CD4-positive, alpha-beta memory T cell (primary cell): ENCODE measurements at places on chromosomes 6 and 20. TPM values are rescaled to one million over a fixed set of nuclear protein-coding genes. Genes with fewer than 3 reads are reported as not detected.

The MYCT1 gene
- polyA plus RNA-seq, result not detected

The NRM gene
- polyA plus RNA-seq, result 15.8 TPM

The MYB gene
- 0.35 TPM for polyA plus RNA-seq

The SPATS1 gene
- polyA plus RNA-seq, result not detected

The HLA-G gene
- 2.1 TPM for polyA plus RNA-seq

The HTR1B gene
- not detected for polyA plus RNA-seq

The NOTCH4 gene
- 0.70 TPM for polyA plus RNA-seq

The TMEM74B gene
- not detected for polyA plus RNA-seq

The TFAP2C gene
- not detected for polyA plus RNA-seq

The ZNF512B gene
- polyA plus RNA-seq, result 0.20 TPM

The PDE10A gene
- polyA plus RNA-seq, result not detected

The SIM1 gene
- polyA plus RNA-seq, result not detected

The ZNF334 gene
- not detected for polyA plus RNA-seq

The BNIP5 gene
- polyA plus RNA-seq, result not detected

The APOBEC2 gene
- polyA plus RNA-seq, result 0.91 TPM

The SAMD3 gene
- polyA plus RNA-seq, result 55.1 TPM

The PNPLA1 gene
- not detected for polyA plus RNA-seq

The FAM83B gene
- not detected for polyA plus RNA-seq

The RTN4IP1 gene
- 6.9 TPM for polyA plus RNA-seq

The TCP11 gene
- not detected for polyA plus RNA-seq

The SYCP2 gene
- polyA plus RNA-seq, result 1.6 TPM

The SLC16A10 gene
- polyA plus RNA-seq, result 5.6 TPM

The ADRM1 gene
- polyA plus RNA-seq, result 102 TPM

The RTEL1 gene
- polyA plus RNA-seq, result 1.3 TPM

The CCDC170 gene
- polyA plus RNA-seq, result 0.11 TPM

The RIPOR3 gene
- polyA plus RNA-seq, result 1.3 TPM

The IPCEF1 gene
- 67.7 TPM for polyA plus RNA-seq

The TAF4 gene
- polyA plus RNA-seq, result 0.54 TPM

The POPDC3 gene
- not detected for polyA plus RNA-seq

The TNF gene
- 10.1 TPM for polyA plus RNA-seq

The ADAM33 gene
- not detected for polyA plus RNA-seq

The MMP24 gene
- 0.07 TPM for polyA plus RNA-seq

The MCHR2 gene
- not detected for polyA plus RNA-seq

The TGM3 gene
- polyA plus RNA-seq, result not detected

The FNDC11 gene
- polyA plus RNA-seq, result 0.41 TPM

The TEAD3 gene
- not detected for polyA plus RNA-seq

The ITPA gene
- 48.1 TPM for polyA plus RNA-seq

The KPNA5 gene
- 8.5 TPM for polyA plus RNA-seq

The DEFB132 gene
- polyA plus RNA-seq, result not detected

The GSTA3 gene
- not detected for polyA plus RNA-seq
